Natural killer cell treated with Interleukin-12 subunit alpha and Interleukin-12 subunit beta and Interleukin-15 and Interleukin-18, amount 100 ng/mL, for 72 hours (primary cell): ENCODE measurements at places on chromosomes 12 and 14. TPM values are rescaled to one million over a fixed set of nuclear protein-coding genes. Genes with fewer than 3 reads are reported as not detected.

GRCh38 chr14:84208451-84208850 is 1321.5 kb upstream of the FLRT2 start:
- DNase-seq = no peak

DNA sequence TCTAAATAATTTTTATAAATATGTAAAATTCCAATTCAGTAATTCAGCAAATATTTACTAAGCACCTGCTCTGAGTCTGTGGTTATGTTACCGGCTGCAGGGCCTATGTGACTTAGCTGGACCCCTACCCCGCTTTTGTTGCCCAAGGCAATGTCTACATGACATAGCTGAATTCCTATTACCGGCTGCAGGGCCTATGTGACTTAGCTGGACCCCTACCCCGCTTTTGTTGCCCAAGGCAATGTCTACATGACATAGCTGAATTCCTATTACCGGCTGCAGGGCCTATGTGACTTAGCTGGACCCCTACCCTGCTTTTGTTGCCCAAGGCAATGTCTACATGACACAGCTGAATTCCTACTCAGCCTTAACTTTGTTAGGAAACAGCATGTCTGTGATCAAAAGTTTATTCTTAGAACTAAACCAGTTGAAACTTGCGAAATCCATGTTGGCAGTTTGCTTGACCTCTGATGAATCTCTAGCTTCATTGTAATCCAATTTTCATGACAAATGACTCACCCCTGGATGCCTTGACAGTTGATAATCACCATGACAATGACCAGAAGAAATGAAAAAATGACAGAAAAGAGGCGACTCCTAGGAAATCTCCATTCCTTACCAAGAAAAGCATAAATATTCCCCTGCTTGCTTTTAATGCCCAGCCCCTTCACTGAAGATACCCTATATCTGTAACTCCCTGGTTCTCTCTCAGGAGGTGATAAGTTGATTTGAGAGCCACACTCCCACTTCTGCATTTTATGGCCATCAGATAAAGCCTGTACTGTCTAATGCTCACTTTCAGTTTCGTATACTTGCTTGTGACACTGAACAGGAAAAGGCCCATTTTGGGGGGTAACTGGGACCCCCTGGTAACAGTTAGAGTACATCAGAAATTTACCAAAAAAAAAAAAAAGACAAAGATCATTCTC is 148.4 kb upstream of the SYT10 start:
- no peak for DNase-seq

DNA sequence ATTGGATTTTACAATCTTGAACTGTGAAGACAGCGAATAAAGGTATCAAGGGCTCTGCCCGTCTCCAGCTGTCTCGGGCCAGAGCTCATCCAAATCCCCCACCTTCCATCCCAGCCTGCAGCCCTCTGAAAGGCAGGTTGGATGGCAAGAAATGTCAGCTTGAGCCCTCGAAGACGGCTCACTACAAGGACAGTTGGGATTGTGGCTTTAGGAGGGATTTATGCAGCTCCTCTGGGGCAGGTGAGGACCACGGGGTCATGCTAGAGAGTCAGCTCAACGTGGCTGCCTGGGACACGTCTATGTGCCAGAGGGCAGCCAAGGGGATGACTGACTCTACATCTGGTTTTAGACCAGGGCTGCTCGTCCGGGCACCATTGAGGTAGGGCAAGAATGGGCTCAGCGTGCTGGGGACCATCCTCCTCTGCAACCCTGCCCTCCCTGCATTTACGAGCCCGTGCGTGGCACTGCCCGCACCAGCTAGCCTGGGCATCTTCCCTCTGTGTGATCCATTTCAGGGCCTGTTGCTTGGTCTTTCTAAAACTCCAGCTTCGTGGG is 16.2 kb downstream of the MVK start:
- no peak for DNase-seq

DNA sequence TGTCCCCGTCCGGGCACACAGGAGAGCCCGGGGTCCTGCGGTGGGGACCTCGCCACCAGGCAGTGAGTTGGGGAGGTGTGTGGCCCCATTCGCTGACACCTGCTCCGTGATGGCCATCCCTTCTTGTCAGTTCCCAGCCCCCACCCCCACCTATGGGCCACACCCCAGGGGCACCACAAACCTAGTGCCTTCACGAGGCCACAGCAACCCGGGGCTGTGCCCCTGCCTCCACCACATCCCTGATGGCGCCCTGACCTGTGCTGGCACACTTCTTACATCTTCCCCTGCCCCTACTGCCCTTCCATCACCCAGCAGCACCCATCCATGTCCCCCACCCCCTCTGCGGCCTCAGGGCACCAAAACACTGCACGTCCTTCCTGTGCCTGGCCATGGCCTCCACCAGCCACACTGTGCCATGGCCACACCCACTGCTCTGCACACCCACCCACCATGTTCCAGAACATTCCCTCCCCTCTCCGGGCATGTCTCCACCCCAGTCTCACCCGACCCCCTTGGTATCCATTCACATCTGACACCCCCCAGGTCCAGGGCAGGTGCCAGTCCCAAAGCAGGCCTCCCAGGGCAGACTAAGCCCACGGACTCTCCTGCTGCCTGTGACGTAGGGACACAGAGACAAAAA is 24.4 kb downstream of the JAG2 start:
- DNase-seq = no peak

- no peak for DNase-seq
Measured at GRCh38 chr14:105943973-105944602, 417.7 kb downstream of the TMEM121 start.

Gene EML5
- 12.3 TPM for total RNA-seq

DNA sequence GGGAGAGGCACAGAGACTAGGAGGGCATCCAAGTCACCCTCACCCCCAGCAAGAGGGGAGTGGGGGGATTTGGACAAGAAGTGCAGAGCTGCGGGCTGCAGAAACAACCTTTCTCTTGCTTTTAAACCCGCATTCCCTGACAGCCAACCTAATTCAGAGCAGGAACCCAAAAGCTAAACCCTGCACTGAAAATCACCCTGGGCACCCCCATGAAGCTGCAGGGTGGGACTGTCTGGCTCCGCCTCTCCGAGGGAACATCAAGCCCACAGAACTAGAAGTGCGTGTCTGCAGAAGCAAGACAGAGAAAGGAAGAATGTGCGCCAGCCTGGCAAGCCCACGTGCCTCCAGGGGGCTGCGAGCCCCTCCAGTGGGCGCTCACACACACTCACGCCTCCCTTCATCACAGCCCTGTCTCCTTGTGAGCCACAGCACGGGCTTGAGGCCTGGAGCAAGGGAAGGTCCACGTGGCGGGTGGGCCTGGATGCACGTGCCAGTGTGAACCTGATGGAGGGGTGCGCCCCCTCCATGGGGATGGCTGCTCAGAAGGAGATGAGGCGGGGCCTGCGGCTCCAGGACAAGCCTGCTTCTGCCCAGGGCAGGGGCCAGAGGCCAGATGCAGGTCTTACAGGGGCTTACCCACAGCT is 27.8 kb upstream of the PNMA1 start:
- peak; percentile 56 for DNase-seq

DNA sequence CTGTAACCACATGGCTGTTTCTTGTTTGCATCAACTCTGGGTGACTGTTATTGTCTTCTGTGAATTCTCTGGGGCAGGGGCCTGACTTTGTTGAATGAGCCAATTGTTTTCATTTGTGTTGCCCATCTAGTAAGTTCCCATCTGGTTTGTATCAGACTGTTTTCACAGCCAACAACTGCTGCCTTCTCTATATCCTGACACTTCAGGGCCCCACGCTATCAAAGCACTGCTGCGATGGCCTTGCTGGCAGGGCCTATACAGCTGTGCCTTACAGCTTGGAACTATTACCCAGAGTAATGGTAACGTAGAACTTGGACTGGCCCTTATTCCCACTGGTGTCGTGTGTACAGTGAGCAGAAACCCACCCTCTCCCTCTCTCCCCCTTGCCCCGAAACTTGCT is 104.3 kb upstream of the DACT1 start:
- no peak for DNase-seq

GRCh38 chr12:53982648-53983567 is 2.0 kb upstream of the HOXC10 start:
- no peak for DNase-seq

DNA sequence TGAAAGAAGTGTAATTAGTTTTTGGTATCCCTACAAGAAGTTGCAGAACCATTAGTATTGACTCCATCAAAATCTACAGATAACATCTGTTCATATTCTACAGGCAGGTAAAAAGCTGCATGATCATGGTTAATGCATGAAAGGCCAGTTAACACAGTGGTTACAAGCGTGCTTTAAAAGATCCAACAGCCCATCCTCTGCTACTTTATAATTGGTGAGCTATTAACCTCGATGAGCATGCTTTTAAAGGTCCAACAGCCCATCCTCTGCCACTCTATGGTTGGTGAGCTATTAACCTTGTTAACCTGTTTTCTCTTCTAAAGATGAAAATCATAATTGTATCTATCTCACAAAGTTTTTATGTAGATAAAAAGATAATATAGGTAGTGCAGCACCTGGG is 289.3 kb downstream of the DUSP6 start:
- DNase-seq = no peak

GRCh38 chr12:92943482-92944250 is 14.6 kb upstream of the EEA1 start:
- DNase-seq = no peak

DNA sequence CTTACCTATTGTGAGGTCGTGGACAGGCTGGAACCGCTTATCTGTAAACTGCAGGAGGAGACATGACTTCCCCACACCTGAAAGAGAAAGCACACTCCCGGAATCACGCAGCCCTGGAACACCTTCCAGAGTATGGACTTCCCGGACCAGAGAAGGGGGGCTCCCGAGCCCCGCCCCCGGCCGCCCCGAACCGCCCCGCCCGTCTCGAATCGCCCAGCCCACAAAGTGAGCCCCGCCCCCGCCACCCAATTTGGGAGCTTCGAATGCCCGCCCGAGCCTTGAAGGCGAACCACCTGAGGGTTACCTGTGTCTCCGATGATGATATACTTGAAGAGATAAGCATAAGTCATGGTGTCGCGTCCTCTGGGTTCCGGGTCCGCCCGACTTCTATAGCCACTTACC is 235 bp downstream of the RAB2B start:
- peak; percentile 83 for DNase-seq

Gene NINJ2
- 8.6 TPM for total RNA-seq

GRCh38 chr12:1812650-1813302 is 7.6 kb upstream of the LRTM2 start:
- no peak for DNase-seq
